ENCODE measurements at places on chromosomes 12 and 14.

- DNase-seq, result no peak
These were observed 7.5 kb downstream of the SLC8A3 start for GRCh38 chr14:70181276-70181675.

DNA sequence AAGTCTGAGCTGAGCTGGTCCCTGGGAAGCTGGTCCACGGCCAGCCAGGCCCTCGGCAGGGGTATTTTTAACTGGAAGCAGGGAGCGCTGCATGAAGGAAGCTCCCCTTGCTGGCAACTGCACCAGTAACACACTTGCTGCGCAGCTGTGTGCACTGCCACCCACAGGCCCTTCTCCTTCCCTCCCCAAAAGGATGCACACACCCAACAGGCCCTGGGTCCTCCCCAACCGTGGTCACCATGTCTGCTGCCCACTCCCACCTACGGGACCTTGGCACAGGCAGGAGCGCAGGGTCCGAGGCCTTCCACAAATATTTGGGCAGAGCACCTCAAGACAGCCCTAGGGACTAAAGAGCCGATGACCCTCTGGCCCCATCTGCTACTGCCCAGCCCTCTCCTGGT is 157.0 kb upstream of the PRMT8 start:
- DNase-seq, result no peak

- no peak for DNase-seq
These were observed 263.0 kb upstream of the G2E3 start for GRCh38 chr14:30295980-30296379.

DNA sequence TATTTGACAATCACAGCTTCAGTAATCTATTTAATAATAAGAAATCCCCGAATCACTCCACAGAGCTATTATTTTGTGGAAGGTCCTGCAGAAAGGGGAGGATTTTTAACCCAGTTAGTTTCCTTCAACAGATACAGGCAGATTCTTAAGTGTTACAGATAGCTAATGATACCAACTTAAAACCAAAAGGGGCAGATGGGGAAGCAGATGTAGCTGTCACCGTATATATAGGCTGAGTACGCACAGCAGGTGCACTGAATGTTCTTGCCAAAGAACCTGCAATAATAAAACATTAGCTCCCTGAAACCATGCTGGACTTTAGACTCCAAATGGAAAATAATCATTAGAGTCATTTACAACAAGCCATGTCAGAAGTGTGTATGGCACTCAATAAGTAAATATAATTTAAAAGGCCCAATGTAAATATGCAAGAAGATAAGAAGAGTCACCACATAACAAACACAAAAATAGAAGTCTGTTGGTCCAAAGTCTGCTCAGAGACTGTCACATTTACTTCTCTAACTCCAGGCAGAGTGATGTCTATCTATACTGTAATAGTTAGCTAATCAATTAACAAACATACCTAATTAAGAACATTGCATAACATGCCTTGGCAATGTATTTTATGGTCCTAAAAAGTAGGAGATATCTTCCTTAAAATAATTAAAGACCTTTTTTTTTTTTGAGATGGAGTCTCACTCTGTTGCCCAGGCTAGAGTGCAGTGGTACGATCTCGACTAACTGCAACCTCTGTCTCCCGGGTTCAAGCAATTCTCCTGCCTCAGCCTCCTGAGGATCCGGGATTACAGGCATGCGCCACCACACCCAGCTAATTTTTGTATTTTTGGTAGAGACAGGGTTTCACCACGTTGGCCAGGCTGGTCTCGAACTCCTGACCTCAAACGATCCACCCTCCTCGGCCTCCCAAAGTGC is 78.8 kb downstream of the SEC23A start:
- DNase-seq, result no peak

- no peak for DNase-seq
These were observed 98.6 kb downstream of the NT5DC3 start for GRCh38 chr12:103742349-103742932.

DNA sequence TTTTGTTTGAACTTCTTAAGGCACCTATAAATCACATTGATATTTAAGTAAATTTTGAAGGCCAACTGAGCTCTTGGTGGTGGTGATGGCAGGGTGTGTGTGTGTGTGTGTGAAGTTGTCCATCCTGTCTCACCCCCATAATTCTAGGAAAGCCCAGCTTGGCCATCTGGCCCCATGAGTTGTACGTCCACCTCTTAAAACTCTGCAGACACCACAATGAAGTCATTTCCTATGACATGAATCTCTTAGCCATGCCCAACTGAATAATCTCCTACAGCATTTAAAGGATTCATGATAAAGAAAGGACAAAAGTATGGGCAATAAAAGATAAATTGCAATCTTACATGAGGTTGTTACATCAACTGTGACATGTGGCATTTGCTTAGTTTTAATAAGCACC is 123.4 kb downstream of the TTC7B start:
- DNase-seq, result no peak

DNA sequence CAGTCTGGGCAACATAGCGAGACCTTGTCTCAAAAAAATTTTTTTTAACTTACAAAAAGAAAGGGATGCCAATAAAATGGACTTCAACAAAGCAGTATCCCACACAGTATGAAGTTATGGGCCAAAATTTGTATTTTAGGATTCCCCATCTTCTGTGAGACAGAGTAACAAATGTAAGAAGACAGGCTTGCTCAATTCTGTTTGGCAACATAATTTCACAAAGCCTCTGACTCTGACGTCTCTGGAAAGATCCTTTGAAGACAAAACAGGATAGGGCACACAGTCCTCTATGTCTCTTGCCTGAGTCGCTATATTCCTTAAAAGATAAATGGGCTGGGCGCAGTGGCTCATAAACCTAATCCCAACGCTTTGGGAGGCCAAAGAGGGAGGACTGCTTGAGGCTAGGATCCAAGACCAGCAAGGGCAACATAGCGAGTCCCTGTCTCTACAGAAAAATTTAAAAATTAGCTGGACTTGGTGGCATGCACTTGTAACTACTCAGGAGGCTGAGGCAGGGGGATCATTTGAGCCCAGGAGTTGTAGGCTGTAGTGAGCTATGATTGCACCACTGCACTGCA is 1.1 kb upstream of the HOMEZ start:
- no peak for DNase-seq

GRCh38 chr14:75147423-75148071 is 20.7 kb upstream of the NEK9 start:
- DNase-seq, result no peak

- no peak for DNase-seq
These were observed 11.0 kb upstream of the RPS6KL1 start for GRCh38 chr14:74934041-74934440.

DNA sequence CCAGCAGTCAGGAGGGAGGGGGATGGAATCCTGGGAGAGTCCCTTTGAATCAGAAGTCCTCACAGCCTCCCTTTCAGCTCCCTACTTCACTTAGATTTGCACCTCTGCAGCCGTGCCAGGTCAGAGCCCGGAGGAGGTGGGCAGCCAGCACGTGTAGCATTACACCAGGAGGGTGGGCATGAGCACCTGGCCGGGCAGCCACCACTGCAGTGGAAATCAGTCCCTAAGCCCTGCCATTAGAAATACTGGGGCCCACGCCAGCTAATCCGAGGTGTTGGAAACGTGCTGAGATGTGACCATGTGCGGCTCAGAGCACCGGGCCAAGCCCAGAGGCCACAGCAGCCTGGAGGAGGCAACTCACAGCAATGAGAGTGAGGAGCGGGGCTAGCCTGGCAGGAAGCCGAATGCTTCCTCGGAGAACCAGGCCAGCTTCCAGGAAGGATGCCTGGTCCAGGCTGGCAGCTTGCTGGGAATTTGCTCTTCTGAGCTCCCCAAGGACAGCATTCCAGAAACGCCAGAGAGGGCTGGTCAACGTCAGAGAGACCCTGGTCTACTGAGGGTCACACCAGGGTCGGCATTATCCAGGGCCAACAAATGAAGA is 9.4 kb upstream of the CACNA2D4 start:
- DNase-seq, result no peak

- DNase-seq, result no peak
These were observed 317.7 kb downstream of the BMP4 start for GRCh38 chr14:53638966-53639365.

- no peak for DNase-seq
These were observed 62.3 kb upstream of the CCDC175 start for GRCh38 chr14:59638885-59639284.

- DNase-seq, result no peak
These were observed 27.0 kb downstream of the ZCCHC8 start for GRCh38 chr12:122473543-122474323.

- DNase-seq, result no peak
These were observed 255.9 kb downstream of the MSRB3 start for GRCh38 chr12:65534238-65534841.

GRCh38 chr12:64232196-64232595 is 10.1 kb upstream of the KICS2 start:
- DNase-seq, result no peak

DNA sequence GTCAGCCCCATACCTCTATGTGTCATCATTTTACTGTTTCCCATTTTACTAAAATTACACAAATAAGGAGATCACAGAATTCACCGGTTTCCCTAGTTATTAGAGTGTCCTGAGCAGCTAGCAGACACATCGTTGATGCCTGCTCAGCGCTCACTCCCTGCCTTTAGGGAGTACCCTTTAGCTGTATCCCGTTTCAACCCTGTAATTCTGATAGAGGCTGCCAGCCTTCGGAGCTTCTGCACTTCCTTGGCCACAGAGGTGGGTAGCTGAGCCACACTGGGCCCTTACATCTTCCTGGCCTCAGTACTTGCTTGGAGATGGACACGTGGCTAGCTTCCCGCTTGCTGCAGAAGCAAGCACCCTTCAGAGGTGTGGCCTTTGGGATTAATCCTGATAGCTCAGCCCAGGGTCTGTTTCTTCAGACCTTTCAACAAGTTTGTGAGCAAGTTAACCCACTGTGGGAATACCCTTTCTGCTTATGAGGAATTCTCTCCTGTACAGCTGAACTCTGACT is 14.3 kb upstream of the FBXW8 start:
- no peak for DNase-seq

- DNase-seq, result no peak
These were observed 2.8 kb downstream of the CDK2AP1 start for GRCh38 chr12:123268850-123269249.

- DNase-seq, result no peak
These were observed 3.2 kb downstream of the SPTLC2 start for GRCh38 chr14:77613201-77613600.

- DNase-seq, result peak; percentile 93
These were observed at the start of the genes APAF1 and IKBIP for GRCh38 chr12:98644712-98645571. TSS of gene APAF1 (plus strand) at chr12:98645290. CDS start at chr12:98648360, 3,070 bp downstream. TSS of gene IKBIP (minus strand) at chr12:98644788. CDS start at chr12:98644701, 87 bp downstream.

- DNase-seq, result no peak
These were observed 51.1 kb downstream of the RASSF8 start for GRCh38 chr12:26009593-26009992.

DNA sequence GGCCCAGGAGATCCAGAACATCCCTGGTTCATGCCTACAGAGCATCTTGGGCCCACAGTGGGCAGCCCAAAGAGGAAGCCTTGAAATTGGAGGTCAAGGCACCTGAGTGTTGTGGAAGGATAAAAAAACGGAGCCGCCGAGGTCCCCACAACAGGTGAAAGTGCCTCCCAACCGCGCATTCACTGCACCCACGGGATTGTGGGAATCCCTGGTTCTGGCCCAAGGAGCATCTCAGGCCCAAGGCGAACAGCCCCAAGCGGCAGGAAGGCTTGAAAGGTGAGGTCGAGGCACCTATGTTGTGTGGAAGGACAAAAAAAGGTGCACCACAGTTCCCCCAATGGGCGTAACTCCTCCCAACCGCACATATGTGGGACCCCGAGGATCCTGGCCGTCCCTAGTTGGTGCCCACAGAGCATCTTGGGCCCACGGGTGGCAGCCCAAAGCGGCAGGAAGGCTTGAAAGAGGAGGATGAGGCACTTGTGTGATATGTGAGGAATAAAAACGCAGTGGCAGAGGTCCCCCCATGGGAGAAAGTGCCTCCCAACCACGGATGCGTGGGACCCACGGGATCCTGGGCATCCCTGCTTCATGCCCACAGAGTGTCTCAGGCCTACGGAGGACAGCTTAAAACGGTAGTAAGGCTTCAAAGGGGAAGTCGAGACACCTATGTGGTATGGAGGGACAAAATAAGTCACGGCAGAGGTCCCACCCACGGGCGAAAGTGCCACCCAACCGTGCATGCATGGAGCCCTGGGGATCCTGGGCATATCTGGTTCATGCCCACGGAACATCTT is 583.9 kb downstream of the ALG10 start:
- DNase-seq, result no peak

- no peak for DNase-seq
These were observed 497.0 kb downstream of the FSCB start for GRCh38 chr14:44010071-44010470.

DNA sequence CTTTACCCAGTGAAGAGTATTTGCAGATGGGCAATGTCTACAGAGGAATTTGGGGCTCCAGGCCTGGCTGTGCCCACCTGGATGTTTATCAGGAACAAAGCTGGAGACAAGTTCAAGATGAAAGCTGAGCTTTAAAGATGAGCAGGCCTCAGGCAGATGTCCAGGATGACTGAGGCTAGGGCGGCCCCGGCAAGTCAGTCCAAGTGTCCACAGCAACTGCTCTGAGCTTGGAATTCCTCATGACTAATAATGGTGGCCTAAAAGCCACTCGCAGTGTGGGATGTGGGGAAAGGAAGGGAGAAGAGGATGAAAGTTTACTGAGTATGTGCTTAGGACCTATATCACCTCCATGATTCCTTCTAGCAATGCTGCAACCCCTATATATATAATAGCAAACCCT is 128.2 kb upstream of the NOS1 start:
- DNase-seq, result no peak

- DNase-seq, result peak; percentile 63
These were observed 1.1 kb upstream of the HEBP1 start for GRCh38 chr12:13000925-13001774.

DNA sequence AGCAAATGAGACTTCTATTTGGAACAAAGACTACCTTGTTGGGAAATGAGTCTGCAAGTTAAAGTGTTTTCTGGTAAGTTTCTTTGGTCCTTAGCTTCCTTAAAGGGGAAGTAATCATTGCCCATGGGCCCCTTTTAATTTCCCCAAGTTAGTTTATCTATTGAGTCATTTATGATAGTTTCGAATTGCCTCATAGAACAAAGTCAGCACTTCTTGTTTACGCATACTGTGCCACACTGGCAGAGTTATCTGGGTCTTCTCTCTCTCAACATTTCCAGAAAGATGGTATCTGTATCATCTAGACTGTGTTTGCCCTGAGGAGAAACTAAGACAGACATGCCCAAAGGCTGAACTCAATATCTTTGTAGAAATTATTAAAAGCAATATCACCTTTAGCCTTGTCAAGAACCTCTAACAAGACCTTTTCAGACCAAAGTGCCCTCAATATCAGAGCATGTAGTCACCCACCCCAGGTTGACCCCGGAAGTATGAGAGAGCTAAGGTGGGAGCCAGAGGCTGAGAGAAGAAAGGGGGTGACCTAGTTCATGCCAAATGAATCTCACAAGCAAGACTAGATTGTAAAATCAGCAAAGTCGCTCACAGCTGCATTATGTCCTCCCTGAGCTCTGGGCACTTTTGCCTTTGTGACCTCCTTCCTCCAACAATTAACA is 40.0 kb downstream of the GPR65 start:
- no peak for DNase-seq
